ENCODE measurements at places on chromosomes 4 and X.

GRCh38 chrX:35340465-35340864, 397.9 kb downstream of the FAM47B start:
- no peak for DNase-seq

DNA sequence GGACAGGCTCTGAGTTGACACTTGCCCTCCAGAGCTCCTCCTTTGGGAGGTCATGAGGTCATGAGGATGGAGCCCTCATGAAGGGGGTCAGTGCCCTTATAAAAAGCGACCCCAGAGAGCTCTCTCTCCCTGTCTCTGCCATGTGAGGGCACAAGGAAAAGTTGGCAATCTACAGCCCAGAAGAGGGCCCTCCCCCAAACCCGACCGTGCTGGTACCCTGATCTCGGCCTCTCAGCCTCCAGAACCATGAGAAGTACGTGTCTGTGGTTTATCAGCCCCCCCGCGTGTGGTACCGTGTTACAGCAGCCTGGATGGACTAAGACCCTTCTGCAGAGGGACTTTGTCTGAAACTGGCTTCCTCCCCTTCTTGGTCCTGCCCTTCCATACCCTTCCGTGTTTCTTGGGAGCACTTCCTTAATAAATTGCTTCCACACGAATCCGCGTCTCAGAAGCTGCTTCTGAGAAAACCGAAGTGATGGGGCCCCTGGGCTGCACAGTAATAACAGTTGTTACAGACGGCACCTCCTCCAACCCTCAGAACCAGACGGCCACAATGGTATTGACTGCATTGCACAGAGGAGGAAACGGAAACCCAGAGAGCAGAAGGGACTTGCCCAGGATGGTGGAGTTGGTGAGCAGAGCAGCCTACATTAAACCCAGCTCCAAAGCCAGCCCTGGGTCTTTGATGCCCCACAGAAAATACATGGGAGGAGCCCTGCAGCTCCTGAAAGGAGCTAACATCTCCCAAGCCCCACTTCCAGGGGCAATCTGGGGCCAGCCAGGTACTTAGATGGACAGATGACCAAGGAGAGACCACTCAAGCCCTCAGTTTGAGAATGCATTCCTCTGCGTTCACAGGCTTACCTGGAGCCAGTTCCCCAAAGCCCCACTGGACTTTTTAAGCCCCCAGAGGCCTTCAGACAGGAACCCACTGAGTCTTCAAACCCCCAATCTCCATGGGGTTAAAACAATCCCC, 242.7 kb downstream of the BCOR start:
- DNase-seq = no peak

- DNase-seq = no peak
These were observed 789 bp downstream of the ARHGAP10 start for GRCh38 chr4:147732518-147733235.

DNA sequence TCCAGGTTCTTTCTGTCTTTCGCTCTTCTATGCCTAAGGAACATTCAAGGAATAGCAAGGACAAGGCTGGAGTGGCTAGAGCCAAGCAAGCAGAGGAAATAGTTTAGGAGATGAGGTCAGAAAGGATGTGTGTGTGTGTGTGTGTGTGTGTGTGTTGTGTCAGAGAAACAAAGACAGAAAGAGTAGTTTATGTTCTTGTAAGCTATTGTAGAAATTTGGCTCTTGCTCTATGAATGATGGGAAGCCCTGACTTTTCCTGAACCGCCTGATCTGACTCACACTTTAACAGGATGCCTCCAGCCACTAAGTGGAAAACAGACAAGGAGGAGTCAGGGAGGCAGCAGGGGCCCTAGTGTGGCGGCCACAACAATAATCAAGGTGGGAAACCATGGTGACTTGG, 39.7 kb downstream of the LGI2 start:
- DNase-seq = no peak

DNA sequence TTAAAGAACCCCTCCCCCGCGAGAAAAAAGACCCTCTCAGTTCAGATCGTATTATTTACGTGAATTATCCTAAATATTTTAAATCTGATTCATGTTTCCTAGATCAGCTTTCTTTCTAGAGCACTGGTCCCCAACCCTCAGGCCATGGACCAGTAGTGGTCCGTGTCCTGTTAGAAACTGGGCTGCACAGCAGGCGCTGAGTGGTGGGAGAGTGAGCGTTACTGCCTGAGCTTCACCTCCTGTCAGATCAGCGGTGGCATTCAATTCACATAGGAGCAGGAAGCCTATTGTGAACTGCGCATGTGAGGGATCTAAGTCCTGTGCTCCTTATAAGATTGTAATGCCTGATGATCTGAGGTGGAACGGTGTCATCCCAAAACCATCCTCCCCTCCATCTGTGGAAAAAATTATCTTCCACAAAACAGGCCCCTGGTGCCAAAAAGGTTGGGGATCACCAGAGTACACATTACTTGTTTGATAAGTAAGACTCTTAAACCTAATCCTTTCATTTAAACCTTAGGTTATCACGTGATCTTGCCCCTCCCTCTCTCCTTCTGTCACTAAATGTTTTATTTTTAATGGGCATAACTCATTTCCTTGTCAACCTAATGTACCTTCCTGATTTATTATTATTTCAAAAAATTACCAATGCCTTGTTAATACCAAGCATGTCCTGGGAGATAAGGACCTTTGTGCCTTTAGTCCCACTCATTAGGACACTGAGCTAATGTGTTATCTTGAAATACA, 442.9 kb downstream of the TLL1 start:
- no peak for DNase-seq

DNA sequence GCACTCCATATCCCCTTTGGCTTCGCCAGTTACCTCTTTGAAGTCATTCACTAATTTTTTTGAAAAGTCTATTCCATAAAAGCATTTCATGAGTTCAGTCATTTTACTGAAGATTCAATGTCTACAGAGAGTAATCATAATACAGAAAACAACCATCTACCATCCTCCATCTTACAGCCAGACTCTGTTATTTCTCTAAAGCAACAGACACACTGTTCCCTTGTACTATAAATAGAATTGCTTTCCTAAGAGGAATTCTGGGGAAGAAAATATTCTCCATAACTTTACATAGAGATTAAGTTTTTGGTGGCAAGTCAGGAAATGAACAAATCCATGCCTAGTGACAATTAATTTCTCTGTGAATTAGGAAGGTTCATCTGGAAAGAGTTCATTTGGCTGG, 37.0 kb downstream of the XK start:
- DNase-seq = no peak

DNA sequence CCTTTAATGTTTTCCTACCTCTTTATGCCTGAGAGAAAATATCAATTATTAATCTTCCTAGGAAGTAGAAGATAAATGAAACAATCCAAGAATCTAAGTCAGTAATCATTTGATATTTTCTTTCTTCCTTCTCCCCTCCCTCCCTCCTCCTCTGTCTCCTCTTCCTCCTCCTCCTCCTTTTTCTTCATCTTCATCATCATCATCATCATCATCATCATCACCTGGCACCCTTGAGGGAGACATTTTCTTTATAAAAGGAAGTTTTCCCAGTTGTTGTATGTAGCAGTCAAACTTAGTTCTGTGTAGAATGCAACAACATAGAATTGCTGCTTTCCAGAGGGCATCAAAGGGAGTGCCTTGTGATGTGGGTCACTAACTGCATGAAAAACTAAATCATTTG, 100.1 kb downstream of the SLC10A6 start:
- no peak for DNase-seq

GRCh38 chrX:12971282-12972003, 3.5 kb upstream of the TMSB4X start:
- DNase-seq = peak; percentile 4

DNA sequence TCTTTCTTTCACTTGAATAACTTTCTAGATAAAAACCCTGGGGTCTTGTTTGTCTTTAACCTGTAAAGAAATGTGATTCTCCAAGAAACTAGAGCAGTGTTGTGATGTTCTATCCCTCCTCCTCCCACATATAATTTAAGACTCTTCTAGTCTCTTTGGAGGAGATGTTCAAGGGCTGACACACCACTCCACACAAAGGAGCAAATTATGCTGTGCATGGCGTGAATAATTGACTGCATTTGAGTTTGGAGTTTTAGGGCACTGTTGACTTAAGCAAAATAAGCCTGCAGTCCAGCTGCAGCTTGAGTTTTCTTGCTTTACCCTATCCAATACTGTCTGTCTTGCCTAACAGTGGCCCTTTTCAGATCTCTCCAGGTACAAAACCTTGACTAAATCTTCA, 119.7 kb downstream of the CHRDL1 start:
- DNase-seq = no peak
